ENCODE measurements at places on chromosomes 5 and 9. TPM values are rescaled to one million over a fixed set of nuclear protein-coding genes. Genes with fewer than 3 reads are reported as not detected.
A peak's percentile ranks its signal among the peaks of the same experiment; 100 is the strongest.

DNA sequence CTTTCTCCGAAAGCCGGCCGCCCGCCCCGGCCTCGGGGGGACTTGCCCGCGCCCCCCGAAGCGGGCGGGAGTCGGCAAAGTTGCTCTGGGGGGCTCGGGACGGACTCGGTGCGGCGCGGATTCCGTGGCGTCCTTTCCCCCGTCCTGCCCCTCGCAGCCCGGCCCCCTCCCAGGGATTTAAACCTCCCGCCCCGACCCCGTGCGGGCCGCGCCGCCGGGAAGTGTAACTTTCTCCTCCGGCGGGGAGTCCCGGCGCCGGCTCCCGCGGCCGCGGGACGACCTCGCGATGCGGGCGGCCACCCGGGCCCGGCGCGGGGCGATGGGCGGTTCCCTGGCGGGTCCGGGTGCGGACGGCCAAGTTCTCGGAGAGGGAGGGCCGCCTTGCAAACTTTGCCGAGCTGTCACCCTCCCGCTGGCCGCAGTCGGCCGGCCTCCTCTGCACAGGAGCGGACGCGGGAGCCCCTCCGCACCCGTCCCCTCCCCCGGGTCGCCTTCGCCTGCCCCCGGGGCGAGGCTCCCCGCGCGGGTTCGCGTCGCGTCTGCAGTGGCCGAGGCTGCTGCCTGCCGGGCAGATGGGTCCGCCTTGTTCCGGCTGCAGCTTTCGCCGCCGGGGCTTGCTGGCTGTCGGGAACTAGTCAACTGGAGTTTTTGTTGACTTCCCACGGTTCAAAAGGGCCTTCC lies 732 bp downstream of the PBX3 start:
- DNase-seq = peak; percentile 35

GRCh38 chr5:151881621-151882225 lies 42.9 kb downstream of the GLRA1 start:
- no peak for DNase-seq

DNA sequence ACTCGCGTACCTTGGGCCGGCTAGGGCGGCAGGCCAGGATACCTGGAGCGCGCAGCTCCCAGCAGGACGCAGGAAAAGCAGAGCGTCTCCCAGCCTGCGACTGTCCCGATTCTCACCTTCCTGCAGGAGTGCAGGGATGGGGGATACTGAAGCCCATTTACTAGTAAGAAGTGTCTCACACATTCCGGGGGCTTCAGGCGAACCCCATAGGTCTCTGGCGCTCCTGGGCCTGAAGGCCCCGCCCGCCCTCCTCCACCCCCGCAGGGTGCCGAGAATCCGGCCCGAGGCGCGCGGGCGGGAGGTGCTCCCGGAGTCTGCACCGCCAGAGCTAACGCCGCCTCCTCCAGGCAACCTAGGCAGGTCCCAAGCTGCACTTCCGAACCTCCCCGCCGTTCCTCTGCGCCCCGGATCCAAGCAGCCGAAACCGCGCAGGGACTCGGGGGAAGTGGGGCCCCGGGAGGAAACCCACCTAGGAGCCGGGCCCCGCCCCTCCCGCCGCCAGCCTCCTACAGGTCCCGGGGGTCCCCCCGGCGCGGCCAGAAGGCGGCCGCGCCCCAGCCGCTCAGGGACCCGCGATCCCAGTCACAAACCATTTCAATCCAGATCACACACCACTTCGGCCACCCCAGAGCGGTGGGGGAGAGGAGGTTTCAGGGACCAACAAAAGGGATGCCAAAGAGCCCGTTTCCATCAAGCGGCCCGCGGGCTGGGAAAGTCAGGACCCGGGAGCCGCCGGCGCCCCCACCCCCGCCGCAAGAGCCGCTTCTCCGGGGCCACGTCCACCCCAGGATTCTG lies 1.2 kb downstream of the ROR2 start:
- peak; percentile 47 for DNase-seq

DNA sequence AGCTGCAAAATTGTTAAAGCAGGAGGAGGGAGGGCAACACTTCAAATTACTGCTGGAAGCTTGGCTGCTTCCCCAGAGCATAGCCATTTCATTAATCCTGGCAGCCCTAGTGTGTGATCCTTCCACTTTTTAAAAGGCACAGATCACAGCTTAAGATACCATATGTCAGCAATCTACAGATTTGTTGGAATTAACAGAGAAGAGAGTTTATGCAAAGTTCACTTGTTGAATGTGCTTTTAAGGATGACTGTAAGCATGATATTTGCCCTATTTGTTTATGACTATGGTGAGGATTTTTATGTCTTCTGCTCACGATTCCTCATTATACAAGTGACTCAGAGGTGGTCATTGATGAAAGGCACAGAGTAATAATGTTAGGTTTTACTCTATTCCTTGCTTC lies 156.0 kb upstream of the CDKN2B start:
- DNase-seq = no peak

GRCh38 chr5:116135344-116135743 lies 50.5 kb downstream of the COMMD10 start:
- no peak for DNase-seq

DNA sequence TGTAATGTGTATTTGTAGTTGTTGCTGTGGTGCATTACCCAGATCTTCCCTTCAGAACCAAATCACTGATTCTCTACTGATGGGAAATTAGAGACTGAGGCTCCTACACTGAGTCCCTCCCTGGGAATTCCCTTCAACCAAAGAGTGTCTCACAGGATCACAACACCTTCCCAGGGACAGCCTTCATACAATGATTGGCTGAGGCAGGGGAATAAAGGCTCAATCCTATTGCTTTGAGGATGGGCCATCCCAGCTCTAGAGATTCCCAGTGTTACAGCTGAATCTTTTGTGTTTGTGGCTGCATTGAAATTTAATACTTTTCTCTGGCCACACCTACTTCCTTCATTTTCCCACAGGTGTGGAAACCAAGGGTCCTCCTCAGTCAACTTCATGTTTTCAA lies 96.4 kb upstream of the ELL2 start:
- no peak for DNase-seq

Gene TLX3
- not detected for total RNA-seq

Gene DMGDH
- 1.3 TPM for total RNA-seq

Gene PCDH12
- total RNA-seq = 0.54 TPM

Gene MSH3
- total RNA-seq = 5.9 TPM

Gene LIFR
- under 0.01 TPM for total RNA-seq

Gene RASEF
- under 0.01 TPM for total RNA-seq

Gene ZDHHC11
- 5.9 TPM for total RNA-seq
